ENCODE measurements at places on chromosomes 12 and 14. TPM values are rescaled to one million over a fixed set of nuclear protein-coding genes. Genes with fewer than 3 reads are reported as not detected.

The DLGAP5 gene
- total RNA-seq = 11.1 TPM

The SMCO3 gene
- total RNA-seq = 29.1 TPM

The TMBIM4 gene
- 126 TPM for total RNA-seq

The GDF3 gene
- total RNA-seq = not detected

The B4GALNT3 gene
- total RNA-seq = 0.39 TPM

The CACNA2D4 gene
- 3.9 TPM for total RNA-seq

The SGPP1 gene
- 35.5 TPM for total RNA-seq

The ACOT6 gene
- total RNA-seq = not detected

The MEG3 gene
- 1,167 TPM for total RNA-seq

The RHOF gene
- total RNA-seq = 16.6 TPM

The KRT77 gene
- not detected for total RNA-seq

The MON2 gene
- total RNA-seq = 55.7 TPM

The CCDC38 gene
- total RNA-seq = under 0.01 TPM
